Stromal cell of bone marrow (primary cell): ENCODE measurements at places on chromosomes 2 and 18.
A peak's percentile ranks its signal among the peaks of the same experiment; 100 is the strongest.

- DNase-seq, result no peak
Measured at GRCh38 chr2:60717691-60718090, 38.4 kb upstream of the PAPOLG start.

- DNase-seq, result peak; percentile 95
Measured at GRCh38 chr2:12534646-12535263, 182.0 kb upstream of the TRIB2 start.

- no peak for DNase-seq
Measured at GRCh38 chr2:217938036-217938435, 64.8 kb downstream of the TNS1 start.

- DNase-seq, result no peak
Measured at GRCh38 chr2:234836271-234836670, 115.5 kb upstream of the SH3BP4 start.

DNA sequence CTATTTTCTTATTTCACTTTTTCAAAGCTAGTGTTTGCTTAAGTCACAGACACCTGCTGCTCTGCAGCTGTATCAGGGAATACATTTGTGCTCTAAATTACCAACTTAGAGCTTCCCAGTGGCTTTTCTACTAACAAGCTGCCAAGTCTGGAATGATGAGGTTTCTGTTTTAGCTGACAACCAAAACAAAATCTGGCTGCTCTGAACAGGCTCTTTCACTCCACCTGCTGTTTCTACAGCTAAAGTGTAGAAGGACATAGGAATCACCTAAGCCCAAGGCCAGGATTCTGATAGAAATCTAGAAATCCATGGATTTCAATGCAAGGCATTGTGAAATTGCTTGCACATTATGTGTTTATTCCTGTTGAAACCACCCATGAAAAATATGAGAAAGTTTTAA, 201.2 kb downstream of the SUCLG1 start:
- no peak for DNase-seq
